KG1 (cell line): ENCODE measurements at places on chromosomes 5 and 9.

DNA sequence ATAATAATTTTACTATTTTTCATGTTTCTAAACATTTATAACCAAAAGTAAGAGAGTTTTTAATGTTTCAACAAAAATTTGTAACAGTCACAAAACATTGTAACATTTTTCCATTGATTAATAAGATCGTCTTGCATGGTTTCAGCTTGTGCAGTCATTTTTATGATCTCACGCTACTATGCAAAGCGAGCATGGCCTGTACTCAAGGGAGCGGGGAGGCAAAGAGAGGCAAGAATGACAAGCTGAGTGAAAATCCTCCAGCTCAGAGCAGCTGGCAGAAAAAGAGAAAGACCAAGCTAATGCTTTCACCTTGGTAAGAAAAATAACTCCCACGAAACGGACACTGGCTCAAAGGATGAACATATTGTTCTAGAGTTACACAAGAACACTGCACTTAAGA lies 90.0 kb upstream of the SV2C start:
- DNase-seq = no peak

DNA sequence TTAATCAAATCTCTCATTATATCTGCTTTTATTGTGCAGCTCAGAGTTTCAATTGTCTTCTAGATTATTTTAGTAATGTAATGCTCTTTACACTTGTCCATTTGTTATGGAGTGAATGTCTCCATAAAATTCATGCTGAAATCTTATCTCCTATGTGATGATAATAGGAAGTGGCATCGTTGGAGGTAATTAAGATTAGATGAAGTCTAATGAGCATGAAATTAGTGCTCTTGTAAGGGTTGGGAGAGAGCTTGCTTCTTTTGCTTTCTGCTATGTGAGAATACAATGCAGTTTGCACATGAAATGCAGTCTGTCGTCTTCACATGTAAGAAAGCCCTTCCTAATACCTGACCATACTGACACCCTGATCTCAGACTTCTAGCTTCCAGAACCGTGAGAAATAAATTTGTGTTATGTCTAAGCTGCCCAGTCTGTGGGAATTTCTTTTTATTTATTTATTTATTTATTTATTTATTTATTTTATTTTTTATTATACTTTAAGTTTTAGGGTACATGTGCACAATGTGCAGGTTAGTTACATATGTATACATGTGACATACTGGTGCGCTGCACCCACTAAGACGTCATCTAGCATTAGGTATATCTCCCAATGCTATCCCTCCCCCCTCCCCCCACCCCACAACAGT lies 1399.2 kb upstream of the CDH6 start:
- DNase-seq = no peak

DNA sequence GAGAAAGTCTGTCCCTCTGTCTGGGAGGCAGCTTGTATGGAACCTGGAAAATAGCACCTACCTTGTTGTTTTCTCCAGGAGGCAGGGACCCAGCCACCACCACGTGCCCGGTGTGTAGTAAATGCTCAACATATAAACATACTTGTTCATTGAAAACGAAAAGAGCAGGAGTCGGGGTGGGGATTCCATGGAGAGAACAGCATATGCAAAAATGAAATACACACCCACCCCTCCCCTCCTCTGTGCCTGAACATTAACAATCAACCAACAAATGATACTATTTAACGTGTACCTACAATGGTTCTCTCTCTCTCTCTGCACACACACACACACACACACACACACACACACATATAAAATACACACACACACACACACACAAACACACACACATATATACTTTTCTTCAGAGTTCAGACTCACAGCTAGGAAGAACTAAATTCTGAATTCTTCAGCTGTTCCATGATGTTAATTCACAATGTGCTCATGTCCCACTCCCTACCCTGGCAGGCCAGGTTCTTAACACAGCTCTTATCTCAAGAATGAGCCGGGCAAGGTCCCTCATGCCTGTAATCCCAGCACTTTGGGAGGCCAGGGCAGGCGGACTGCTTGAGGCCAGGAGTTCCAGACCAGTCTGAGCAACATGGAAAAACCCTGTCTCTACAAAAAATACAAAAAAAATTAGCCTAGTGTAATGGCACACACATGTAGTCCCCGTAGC lies 16.3 kb upstream of the DENND1A start:
- DNase-seq = no peak

DNA sequence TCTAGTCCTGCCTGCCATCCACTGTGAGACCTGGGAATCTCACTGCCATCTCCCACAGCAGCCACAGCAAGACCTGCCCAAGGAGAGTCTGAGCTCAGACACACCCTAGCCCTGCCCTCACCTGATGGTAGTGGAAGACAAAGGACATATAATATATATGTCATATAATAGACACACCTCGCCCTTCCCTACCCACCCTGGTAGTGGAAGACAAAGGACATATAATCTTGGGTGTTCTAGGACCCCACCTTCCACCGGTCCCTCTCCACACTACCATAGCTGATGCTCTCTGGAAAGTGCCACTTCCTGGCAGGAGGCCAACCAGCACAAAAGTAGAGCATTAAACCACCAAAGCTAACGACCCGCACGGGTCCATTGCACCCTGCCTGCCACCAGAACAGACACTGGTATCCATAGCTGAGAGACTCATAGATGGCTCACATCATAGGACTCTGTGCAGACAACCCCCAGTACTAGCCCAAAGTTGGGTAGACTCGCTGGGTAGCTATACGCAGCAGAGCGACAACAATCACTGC lies 545.6 kb downstream of the CAAP1 start:
- no peak for DNase-seq

- no peak for DNase-seq
Measured at GRCh38 chr5:72402381-72402890, 82.3 kb downstream of the PTCD2 start.
